ENCODE measurements at places on chromosomes 1 and 21.

- DNase-seq: no peak
Observed at GRCh38 chr1:106276871-106277270, 779.6 kb upstream of the PRMT6 start.

DNA sequence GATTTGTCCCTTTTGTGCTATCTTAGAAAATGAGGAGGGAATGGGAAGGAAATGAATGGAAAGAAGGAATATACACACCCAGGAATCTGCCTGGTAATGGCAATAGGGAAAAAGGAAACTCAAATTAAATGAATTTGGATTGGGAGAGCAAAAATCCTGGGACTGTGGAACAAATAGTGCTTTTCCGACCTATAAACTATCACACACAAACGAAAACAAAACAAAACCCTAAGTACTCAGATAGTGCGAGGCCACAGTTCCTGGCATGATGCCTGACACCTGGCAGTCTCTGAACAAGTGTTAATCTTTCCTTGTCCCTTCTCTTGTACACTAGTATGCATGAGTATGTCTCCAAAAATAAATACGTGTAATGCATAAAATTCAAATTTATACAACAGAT, 319.8 kb upstream of the SPAG17 start:
- no peak for DNase-seq

GRCh38 chr1:199979071-199979470, 48.4 kb upstream of the NR5A2 start:
- DNase-seq: no peak

GRCh38 chr1:24988558-24988912, 58.5 kb upstream of the RUNX3 start:
- DNase-seq: no peak

- DNase-seq: no peak
Observed at GRCh38 chr1:113223546-113223945, 150.5 kb downstream of the LRIG2 start.

GRCh38 chr1:245590726-245591125, 435.9 kb downstream of the KIF26B start:
- DNase-seq: no peak

DNA sequence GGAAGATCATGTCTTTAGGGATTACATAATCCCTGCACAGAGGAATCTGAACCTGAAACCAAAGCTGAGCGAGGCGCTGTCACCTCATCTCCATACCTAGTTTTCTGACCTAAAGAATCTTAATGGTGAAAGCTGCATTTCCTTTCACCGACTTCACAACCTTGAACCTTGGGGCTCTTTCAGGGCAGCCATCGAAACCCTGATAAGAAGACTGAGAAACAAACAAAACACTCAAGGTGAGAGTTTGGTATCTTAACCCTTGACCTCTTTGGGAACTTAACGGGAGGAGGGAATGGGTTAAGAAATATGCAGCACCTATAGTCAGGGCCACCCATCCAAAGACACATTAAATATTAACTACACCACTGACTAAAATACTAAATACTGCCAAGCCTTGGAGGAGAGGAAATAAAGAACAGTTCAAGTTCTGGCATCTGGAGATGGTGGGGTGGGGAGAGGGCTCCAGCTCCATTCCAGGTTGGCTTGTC, 2.0 kb downstream of the C1orf116 start:
- DNase-seq: no peak

- no peak for DNase-seq
Observed at GRCh38 chr1:36446746-36447145, 3.5 kb downstream of the OSCP1 start.
